ENCODE measurements at places on chromosomes 5 and 9.
A peak's percentile ranks its signal among the peaks of the same experiment; 100 is the strongest.

DNA sequence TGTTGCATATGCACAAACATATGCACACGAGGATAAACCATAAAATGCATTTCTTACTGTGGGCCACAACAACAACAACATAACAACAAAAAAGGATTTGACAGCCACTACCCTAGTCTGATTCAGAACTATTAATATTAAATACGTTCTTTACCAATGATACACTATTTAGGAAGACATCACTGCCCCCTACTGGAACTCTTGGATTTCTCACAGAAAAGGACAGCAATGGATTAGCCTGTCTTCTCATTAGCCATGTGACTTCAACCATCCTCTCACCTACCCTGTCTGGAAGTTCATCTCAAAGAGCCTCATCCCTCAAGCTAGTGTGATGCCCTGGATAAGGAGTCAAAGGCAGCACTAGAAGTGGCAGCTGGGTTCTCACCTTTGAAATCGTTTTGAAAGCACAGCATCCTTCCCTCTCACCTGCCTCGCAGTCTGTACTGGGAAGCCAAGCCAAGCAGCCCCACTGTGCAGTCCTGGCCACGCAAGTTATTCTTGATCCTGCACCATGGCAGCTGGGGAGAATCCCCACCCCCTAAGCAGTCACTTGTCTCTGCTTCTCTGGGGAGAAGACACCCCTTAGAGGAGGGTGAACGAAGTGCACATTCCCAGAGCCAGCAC, 64.6 kb downstream of the SH3TC2 start:
- DNase-seq, result peak; percentile 57

DNA sequence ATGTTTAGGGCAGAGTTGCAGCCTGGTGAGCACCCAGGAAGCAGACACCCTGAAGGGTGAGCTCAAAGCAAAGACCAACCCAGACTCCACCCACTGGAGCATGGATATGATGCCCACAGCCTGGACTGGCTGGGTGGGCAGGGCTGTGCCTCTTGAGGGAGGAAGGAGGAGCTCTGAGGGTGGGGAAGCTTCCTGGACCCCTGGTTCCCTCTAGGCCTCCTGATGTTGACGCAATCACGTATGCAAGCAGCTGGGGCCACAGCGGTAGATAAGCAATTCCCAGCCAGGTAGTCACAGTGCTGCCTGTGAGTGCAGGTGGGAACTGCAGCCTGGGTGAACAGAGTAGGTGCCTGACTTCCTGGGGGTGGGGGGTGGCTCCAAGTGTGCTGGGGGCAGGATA, 271.5 kb downstream of the CDK5RAP2 start:
- DNase-seq, result no peak

DNA sequence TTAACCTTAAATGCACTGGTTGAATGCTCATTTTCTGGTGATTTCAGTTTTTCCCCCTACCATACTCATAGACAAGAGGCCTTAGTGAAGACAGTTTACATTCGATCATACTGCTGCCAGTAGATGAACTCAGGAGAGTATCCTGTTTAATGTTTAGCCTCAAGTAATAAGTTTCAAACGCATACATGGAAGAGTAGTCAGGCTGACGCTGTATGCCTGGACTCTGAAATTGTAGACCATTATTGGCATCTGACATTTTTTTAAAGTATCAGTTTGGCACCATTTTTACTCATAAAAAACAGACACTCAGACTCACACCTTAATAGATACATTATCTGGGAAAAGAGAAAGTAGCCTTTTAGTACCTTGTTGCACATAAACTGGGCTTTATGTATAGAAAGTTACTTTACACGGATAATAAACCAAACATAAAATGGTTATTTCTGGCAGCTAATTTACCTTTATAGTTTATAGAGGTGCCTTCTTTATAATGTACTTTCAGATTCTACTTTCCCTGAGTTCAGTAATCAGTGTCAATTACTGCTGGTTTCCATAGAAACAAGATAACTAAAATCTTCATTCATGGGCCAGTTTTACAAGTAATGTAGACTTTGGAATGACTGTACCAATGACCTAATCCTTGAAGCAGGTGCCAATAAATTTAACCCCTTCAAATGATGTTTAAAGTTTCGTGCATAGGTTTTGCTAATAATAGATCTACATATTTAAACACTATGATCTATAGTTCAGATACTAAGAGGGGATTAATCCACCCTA, 183.8 kb upstream of the ITGA1 start:
- no peak for DNase-seq

DNA sequence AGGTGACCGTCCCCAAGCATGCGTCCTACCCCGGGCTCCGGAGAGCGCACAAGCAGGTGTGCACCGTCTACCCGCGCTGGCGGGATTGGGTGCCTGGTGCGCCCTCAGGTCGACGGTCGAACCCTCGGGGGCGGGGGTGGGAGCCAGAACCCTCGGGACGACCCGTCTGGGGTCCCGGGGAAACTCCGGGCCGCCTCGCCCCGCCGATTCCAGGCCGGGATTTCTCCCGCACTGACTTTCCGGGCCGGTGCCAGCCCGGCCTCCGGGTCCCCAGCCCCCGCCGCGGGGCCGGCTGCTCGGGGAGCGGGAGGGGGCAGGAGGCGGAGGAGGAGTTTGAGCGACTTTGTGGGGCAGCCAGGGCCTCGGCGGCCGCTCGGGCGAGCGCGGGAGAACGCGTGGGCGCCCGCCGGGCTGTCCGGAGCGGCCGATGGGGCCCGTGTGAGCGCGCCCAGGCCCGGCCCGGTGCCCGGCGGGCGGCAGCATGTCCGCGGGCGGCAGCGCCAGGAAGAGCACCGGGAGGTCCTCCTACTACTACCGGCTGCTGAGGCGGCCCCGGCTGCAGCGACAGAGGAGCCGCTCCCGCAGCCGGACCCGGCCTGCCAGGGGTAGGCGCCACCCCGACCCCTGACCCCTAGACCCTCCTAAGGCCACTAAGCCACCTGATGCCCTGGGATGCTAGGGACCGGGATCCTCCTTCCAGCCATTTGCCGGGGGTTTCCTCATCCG, at the start of gene DAB2IP:
DAB2IP (plus strand) TSS at position 340 of the 726 bp plus-strand sequence; CDS start at position 482, 142 bp downstream.
- DNase-seq, result peak; percentile 10

- no peak for DNase-seq
Observed at GRCh38 chr5:156920861-156921431, 42.1 kb downstream of the TIMD4 start.

DNA sequence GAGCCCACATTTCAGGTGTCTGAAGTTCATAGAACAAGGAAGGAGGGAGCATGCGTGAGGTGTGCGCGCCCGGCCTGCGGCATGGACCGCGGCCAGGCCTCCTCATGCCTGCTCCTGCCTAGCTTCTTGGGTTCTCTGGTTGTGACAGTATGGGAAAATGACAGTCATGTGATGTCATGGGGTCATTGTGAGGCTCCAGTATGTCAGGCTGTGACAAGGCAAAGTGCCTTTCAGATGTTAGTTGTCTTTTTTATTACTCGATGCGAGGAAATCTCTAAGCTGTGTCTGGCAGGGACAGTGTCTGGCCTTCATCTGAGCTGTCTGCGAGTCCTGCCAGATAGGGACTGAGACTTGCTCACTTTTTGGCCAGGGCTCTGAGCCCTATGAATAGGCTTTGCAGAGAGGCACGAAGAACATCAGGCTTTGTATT, 13.3 kb downstream of the UCK1 start:
- DNase-seq, result no peak

DNA sequence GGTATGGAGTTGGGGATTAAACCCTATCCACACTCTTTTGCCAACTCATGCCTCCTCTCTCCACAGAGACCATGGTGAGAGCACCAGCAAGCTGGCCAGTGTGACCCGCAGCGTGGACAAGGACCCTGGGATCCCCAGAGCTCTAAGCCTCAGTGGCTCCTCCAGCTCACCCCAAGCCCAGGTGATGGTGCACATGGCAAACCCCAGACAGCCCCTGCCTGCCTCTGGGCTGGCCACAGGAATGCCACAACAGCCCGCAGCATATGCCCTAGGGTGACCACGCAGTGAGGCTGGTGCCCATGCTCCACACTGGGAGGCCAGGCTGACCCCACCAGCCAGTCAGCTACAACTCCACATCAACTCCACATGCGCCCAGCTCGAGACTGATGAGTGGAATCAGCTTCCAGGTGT, 11.5 kb upstream of the CARD19 start:
- no peak for DNase-seq

GRCh38 chr5:140383300-140383699, 18.3 kb upstream of the ANKHD1 start:
- peak; percentile 52 for DNase-seq

- DNase-seq, result peak; percentile 61
Observed at GRCh38 chr5:97550164-97550563, 367.1 kb upstream of the RIOK2 start.

DNA sequence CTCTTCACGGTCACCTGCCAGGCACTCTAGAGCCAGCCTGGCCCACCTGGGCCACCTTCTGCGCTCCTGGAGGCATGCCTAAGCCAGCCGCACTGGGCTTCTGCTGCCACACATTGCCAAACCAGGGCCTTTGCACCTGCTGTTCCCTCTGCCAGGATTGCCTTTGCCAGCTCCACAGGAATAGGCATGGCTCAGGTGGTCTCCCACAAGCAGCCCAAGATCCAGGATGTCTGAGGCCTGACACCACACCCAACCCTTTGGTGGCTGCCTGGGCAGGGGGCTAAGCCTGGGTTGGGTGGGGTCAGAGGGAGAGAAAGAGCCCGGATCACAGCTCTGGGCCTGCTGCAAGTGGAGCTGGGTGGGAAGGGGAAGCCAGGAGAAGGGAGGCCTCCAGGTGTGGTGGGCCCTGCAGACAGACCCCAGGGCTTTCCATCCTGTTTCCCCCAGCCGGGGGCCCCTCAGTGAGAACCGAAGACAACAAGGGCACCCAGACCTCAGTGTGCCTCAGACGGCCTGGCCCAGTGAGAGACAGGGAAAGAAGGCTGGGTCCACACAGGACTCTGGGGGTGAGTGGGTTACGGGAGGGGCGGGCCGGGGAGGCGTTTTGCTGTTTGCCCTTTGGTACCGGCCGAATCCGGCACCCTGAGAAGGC, 672 bp upstream of the SUSD3 start:
- DNase-seq, result no peak

DNA sequence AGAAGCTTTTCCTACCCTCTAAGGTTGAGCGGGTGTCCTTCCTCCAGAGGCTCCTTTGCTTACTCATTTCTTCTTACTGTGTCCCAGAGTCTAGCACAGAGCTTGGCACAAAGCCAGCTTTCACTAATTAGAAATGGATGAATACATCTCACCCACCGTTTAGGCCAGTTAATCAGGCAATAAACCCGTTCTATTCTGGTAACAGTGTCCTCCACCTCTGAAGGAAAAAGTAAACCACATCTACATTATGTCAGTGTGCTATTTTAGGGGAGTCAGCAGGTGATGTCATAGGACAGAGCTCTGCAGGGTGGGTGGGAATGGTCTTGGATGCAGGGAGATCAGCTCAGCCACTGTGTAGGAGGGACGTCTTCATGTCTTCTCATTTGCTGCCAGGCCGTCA, 109.2 kb downstream of the OSTF1 start:
- DNase-seq, result peak; percentile 8

- DNase-seq, result no peak
Observed at GRCh38 chr9:80945436-80945835, 743.9 kb downstream of the TLE1 start.

GRCh38 chr9:125126019-125126746, 17.1 kb downstream of the SCAI start:
- DNase-seq, result peak; percentile 100

DNA sequence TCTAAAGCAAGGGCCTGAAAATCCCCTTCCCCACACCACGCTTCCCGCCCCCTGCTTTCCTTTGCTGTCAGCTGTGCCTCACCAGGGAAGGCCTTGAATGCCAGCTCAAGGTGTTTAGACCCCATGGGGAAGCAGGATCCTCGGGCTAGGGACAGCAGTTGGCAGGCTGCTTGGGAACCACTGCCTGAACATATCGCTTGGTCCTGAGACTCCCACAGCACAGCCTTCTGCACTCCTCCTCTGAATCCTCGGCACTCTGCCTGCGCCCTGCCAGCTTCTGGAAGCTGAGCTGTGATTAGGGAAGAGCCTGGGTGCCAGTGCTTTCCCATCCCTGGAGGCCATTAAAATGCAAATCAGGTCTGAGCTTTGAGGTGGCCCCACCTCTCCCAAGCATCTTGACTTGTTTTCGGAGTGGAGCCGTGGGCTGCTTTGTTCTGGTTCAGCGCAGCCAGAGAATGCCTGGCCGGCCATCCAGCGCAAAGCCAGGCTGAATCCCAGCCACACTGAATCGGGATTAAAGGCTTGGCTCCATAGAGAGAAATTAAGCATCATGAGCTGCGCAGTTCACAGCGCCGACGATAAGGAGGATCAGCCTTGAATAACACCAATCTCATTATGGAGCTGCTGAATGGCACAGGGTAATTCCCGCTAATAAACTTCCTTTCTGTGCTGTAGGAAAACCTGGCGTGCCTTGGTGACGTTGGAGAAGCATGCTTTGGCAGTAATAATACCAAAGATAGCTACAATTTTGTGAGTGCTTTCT, 40.0 kb downstream of the AMBP start:
- DNase-seq, result no peak

- DNase-seq, result no peak
Observed at GRCh38 chr5:131381777-131382176, 117.9 kb downstream of the CDC42SE2 start.

DNA sequence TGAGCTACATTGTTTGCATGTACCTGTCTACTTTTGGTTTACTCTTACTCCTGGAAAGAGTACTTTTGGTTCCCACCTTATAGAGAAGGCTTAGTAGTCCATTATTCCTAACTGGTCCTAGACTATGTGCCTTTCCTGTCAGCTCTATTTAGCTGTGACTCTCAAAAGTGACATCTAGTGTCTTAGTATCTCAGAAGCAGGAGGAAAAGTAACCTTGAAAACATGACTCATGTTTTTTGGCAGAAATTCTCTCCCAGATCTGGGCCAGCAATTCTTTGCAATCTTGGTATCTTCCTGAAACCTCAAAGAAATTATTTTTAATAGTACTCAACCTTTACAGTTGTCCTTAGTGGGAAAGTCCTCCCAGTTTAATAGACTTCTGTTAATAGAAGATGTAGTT, 691.7 kb upstream of the SEMA6A start:
- DNase-seq, result no peak

DNA sequence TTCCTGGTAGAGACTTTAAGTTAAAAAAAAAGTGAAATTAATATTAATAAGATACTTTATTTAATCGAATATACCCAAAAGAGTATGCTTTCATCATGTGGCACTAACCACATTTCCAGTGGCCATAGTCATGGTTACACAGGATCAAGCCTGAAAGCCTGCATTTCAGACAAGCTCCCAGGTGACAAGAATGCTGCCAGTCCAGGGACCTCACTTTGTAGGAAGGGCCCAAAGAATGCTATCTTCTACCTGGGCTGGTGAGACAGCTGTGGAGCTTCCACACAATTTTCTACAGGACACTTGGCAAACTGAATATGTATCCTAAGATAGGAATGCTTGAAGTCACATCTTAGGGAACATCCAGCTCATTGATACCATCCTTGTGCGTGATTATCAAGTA, 203.8 kb downstream of the AUH start:
- no peak for DNase-seq

All from amniotic epithelial cell (primary cell).